ENCODE measurements at places on chromosomes 5 and 9.

DNA sequence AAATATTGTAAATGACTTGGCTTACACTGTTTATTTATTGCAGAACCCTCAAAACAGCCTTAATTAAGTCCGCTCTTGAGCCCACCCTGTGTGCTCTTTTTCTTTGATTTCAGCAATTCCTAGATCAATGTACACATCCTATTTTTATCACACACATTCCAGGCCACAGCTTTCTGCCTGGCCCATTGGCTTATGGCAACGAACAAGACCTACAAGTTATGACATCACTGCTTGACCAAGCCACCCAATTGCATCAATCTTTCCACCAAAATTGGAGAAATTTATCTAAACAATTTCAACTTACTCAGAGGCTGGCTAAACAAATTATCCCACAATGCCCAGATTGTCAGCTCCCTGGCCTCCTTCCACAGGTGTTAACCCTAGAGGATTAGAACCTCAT, 158.4 kb downstream of the CPLANE1 start:
- DNase-seq: no peak

- no peak for DNase-seq
Measured at GRCh38 chr9:97418880-97419279, 7.0 kb downstream of the TDRD7 start.

- DNase-seq: peak; percentile 30
Measured at GRCh38 chr5:72070529-72070928, 36.7 kb upstream of the MAP1B start.

DNA sequence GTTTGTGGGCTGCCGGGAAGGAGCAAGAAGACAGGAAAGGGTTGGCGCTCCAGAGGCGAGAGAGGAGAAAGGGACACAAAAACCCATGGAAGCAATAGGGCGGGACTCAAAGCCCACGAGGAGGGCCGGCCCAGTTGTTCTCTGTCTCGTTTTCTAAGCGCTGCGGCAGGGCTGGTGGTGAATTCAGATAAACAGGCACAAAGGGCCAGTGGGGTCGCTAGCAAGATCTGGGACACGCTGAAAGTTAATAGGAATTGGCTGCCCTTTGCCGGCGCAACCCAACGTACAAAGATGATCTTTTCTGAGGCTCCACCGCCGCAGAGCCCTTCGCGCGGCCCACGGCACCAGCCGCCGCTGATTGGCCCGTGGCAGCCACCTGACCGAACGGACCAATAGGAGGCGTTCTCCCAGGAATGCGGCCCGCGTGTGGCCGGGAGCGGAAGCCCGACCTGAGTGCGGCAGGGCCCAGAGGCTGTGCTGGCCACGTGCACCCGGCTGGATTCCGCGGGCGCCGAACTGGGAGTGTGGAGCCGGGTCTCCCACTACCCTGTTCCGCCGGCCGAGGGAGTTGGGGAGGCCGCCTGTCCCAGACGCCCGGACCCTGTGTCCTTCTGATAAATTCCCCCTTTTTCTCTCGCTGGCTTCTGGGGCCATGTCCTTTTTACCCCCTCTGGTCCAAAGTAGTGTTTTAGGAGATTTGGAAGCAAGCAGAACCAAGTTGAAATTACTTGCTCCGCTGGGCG, 16.8 kb upstream of the NSD1 start:
- DNase-seq: peak; percentile 92

GRCh38 chr9:95134457-95134881, 183.0 kb downstream of the FANCC start:
- no peak for DNase-seq

GRCh38 chr5:148839960-148840359, 13.5 kb downstream of the ADRB2 start:
- DNase-seq: no peak

- DNase-seq: no peak
Measured at GRCh38 chr5:126707080-126707479, 69.9 kb upstream of the LMNB1 start.

DNA sequence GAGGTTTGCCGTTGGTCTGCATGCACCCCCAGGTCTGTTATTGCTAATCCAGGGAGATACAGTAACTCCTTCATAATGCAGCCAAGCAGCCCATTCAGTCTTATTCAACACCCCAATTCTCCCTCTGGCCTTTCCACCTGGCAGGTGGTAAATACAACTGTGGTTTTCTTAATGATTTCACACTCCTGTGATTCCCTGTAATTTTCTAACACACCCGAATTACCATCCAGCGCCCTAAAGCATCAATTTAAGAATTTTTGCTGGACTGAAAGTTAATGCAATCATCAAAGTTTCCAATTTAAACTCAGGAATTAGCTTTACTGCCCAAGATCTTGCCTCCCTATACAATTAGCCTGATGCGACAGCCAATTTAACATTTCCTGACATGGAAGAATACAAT, 62.5 kb downstream of the GNAQ start:
- DNase-seq: no peak

GRCh38 chr9:129182625-129183494, 4.8 kb upstream of the IER5L start:
- DNase-seq: peak; percentile 87

DNA sequence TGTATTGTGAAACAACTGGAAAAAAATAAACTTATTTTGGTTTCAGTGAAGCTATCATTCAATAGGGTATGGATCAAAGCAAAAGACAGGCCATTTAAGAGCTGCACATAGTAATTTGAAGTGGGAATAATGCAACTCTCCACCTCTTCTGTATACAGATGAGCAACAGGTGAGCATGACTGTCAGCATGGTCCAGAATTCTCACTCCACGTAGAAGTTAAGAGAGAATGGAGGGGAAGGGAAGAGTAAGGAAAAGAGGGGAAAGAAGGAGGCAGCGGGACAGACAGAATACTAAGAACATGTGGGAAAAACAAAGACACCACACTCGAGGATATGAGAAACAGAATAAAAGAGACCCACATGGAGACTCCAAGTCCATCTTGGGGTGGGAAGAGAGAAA, 396.1 kb upstream of the GRIA1 start:
- no peak for DNase-seq

DNA sequence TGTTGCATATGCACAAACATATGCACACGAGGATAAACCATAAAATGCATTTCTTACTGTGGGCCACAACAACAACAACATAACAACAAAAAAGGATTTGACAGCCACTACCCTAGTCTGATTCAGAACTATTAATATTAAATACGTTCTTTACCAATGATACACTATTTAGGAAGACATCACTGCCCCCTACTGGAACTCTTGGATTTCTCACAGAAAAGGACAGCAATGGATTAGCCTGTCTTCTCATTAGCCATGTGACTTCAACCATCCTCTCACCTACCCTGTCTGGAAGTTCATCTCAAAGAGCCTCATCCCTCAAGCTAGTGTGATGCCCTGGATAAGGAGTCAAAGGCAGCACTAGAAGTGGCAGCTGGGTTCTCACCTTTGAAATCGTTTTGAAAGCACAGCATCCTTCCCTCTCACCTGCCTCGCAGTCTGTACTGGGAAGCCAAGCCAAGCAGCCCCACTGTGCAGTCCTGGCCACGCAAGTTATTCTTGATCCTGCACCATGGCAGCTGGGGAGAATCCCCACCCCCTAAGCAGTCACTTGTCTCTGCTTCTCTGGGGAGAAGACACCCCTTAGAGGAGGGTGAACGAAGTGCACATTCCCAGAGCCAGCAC, 64.6 kb downstream of the SH3TC2 start:
- peak; percentile 79 for DNase-seq

DNA sequence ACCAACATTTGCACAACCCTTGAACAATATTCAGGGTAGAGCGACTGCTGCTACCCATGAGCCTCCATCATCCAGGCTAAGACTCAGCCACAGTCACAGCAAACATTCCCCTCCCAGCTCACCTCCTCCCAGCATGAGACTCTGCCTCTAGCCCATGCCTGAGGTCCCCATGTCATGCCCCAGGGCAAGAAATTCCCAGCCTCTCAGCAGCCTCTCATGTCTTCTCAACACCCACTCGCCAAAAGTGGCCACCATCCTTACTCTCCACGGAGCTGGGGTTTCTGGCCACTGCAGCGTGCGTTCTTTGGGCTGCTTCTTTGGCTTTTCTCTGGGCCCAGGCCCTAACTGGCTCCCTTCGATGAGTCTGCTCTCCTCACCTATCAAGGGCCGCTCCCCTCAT, 82.2 kb downstream of the NSUN2 start:
- DNase-seq: no peak

- DNase-seq: no peak
Measured at GRCh38 chr9:26346942-26347477, 545.6 kb downstream of the CAAP1 start.

DNA sequence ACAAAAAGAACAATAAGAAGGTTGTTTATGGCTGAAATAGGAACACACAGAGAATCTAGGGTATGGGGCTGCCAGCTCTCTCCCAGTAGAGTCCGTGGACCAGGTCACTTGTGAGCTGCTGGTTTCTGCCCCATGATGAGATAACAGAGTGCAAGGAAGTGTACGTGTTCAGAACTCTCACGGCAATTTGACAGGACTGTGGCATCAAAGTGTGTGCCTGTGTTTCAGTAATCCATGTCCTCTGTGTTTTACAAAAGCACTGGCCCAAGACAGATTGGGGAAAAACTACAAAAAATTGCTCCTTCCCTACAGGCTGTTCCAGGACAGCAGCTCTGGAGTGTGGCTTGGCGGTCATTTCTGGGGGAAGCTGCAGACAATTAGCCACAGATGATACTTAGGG, 184.6 kb downstream of the AUH start:
- no peak for DNase-seq

DNA sequence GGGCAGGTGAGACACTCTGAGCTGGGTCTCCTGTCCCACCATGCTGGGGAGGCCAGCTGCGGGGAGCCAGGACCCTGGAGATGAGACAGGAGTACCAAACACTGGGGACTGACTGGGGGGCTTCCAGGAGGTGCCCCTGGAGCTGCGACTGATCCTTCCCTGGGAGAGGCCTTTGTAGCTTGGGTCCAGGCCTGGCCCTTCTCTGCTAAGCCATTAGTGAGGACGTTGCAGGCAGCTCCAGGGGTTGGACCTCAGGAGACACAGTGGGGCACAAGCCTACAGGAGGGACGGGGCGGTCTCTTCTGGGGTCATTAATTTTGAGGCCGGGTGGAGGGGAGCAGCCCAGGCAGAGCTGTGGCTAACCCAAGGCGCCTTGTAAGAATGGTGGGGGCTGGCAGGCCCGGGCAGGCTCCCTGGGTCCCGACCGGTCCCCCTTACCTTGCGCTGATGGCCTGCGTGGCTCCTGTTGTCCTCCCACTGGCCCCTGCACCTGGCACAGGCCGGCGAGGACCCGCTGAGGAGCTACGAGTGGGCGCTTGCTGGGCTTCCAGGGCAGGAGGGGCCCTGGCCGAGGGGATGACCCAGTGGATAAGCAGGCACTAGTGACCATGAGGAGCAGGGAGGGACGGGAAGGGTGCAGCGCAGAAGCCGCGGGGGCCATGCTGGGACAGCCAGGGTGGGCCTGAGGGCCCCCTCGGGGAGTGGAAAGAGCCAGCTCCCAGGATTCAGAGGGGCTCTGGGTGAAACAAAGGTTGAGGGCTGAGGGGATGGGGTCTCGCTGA, 5.1 kb downstream of the MRPS2 start:
- no peak for DNase-seq

DNA sequence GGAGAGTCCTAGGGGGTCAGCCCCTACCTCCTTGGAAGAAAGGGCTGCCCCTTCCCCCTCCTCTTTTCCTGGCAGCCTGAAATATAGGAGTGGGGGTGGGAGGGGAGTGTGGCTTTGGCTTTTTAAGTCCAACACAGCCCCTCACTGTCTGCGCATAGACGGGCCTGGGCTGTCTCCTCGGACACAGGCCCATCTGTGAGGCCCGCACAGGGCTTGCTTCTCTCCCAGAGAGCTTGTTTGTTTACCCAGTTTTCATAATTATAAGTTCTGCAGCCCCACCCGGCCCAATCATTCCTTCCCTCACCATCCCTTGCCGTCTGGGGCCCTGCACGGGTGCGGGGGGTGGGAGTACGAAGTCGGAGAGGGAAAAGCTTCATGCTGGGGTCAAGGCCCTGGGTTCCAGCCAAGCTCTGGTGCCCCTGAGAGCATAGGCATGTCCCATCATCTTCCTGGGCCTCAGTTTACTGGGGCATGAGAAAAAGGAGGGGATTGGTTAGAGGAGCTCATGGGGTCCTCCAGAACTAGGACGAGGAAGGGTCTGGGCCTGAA, 54.0 kb upstream of the STXBP1 start:
- DNase-seq: no peak

DNA sequence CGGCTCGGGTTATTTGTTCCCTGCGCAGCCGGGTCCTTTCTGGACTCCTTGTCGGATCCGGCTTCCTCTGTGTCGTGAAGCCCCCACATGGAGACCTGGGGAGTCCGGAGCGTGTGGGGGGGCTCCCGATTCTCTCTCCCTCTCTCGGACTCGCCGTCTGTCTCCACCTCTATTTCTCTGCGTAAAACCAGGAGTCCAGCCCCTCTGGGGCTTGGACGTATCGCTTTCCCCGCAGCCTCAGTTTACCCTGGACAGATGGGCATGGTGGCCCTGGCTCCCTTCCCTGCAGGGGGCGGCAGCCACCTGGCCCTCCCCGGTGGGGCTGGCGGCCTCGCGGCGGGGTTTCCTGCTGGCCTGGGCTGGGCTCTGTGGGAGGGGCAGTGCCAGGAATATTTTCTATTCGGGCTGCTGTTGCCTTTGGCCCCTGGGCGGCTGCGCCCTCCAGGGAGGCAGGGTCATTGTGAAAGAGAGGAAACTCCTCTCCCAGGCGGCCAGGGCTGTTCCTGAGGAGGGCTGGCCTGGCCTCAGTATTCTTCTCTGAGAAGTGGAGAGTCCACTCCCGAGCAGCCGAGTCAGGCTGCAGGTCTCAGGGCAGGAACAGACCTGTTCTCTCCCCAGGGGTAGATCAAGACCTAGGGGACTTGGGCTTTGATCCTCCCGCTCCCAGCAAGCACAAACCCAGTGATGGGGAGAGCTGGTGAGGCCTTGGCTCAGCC, 665 bp downstream of the ASS1 start:
- peak; percentile 74 for DNase-seq

GRCh38 chr5:172669386-172670004, 28.4 kb downstream of the NEURL1B start:
- DNase-seq: no peak

DNA sequence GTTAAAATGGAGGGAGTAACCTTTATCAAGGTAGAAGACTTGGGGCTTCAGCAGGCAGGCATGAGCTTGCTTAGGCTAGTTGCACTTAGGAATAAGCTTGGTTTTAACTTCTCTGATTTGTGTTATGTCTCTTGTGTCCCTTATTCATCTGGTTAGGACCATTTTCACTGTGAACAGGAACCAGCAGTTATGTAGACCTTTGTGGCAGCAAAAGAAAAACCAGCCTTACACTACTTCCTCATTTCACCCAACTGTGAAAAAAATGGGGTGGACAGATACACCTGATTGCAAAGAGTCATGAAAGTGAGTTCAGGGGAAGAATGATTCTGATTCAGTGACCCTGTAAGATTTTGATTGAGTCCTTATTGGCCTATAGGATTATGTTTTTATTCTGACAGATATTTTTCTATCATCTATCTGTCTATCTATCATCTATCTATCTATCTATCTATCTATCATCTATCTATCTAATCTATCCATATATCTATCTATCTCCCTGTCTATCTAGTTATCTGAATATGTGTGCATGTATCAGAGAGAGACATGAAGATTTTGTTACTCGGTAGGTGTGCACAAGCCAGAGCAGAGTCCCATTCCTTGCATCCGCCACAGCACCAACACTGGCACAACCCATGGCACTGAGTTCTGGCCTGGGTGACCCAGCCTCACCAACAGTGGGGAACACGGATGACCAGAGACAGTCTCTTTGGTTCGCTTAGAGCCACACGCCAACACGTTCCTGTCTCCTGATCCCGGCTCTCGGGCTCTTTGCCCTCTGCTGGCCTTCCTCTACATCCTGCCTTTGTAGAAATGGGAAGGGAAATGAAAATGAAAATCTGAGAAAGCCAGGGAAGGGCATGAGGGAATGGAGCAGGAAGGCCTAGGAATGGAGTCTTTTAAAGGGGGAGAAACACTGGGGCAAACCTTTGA, 1.3 kb upstream of the ZNF366 start:
- no peak for DNase-seq

- DNase-seq: no peak
Measured at GRCh38 chr9:32010322-32010721, 374.1 kb upstream of the ACO1 start.

All from mesendoderm (in vitro differentiated cells).